Subcutaneous preadipocyte (primary cell): ENCODE measurements at places on chromosomes 7 and 10. TPM values are rescaled to one million over a fixed set of nuclear protein-coding genes. Genes with fewer than 3 reads are reported as not detected.

The FBXL13 gene
- 0.73 and 0.78 TPM in 2 replicates for total RNA-seq

The RNF133 gene
- 0.37 and 0.78 TPM in 2 replicates for total RNA-seq

The CHAT gene
- not detected in 2 replicates for total RNA-seq

The ATG9B gene
- total RNA-seq: 0.20 and 0.37 TPM in 2 replicates

The MYL10 gene
- not detected in 2 replicates for total RNA-seq

The FBXO24 gene
- total RNA-seq: 0.37 and 0.59 TPM in 2 replicates

The PRTFDC1 gene
- 7.0 and 8.8 TPM in 2 replicates for total RNA-seq

The AKR1C4 gene
- total RNA-seq: not detected in 2 replicates

The SPOCK2 gene
- under 0.01 and 0.20 TPM in 2 replicates for total RNA-seq

The ZSCAN25 gene
- total RNA-seq: 8.8 and 9.2 TPM in 2 replicates

The MEST gene
- 1.8 and 15.1 TPM in 2 replicates for total RNA-seq

The WDR11 gene
- 55.9 and 69.2 TPM in 2 replicates for total RNA-seq

The PLPP4 gene
- total RNA-seq: not detected in 2 replicates

The SMARCD3 gene
- total RNA-seq: 17.6 and 17.8 TPM in 2 replicates

The CDH23 gene
- 0.20 and 0.37 TPM in 2 replicates for total RNA-seq

The NOS3 gene
- total RNA-seq: 3.3 and 3.9 TPM in 2 replicates

The OR2A14 gene
- not detected in 2 replicates for total RNA-seq

The SPDYE6 gene
- not detected in 2 replicates for total RNA-seq

The CUX1 gene
- 18.4 and 23.9 TPM in 2 replicates for total RNA-seq

The UTF1 gene
- not detected in 2 replicates for total RNA-seq

The ITPRID1 gene
- not detected in 2 replicates for total RNA-seq

The OR9A2 gene
- total RNA-seq: not detected in 2 replicates

The ERVW-1 gene
- total RNA-seq: not detected in 2 replicates

The PNLIPRP2 gene
- total RNA-seq: not detected in 2 replicates

The TMEM196 gene
- not detected in 2 replicates for total RNA-seq

The CPXM2 gene
- under 0.01 and 0.39 TPM in 2 replicates for total RNA-seq

The CACUL1 gene
- 29.0 and 39.9 TPM in 2 replicates for total RNA-seq

The ANKRD61 gene
- not detected in 2 replicates for total RNA-seq

The ADAP1 gene
- 0.73 and 1.2 TPM in 2 replicates for total RNA-seq

The RARRES2 gene
- total RNA-seq: not detected in 2 replicates

The MEIG1 gene
- 0.73 TPM in 1 of 2 replicates, not detected in the other for total RNA-seq

The CACNA2D1 gene
- total RNA-seq: 45.9 and 48.5 TPM in 2 replicates

The OR2A1 gene
- under 0.01 and 0.37 TPM in 2 replicates for total RNA-seq

The GSTK1 gene
- total RNA-seq: 60.8 and 77.5 TPM in 2 replicates

The MMP21 gene
- 0.20 TPM in 1 of 2 replicates, not detected in the other for total RNA-seq

The VWA2 gene
- under 0.01 and 0.20 TPM in 2 replicates for total RNA-seq

The OLAH gene
- under 0.01 and 0.78 TPM in 2 replicates for total RNA-seq

The CFAP69 gene
- 7.7 and 8.8 TPM in 2 replicates for total RNA-seq

The ACTR1A gene
- total RNA-seq: 105 and 120 TPM in 2 replicates

The SLC18A3 gene
- total RNA-seq: not detected in 2 replicates

The IFIT1 gene
- total RNA-seq: 4.3 and 5.5 TPM in 2 replicates
